ENCODE measurements at places on chromosomes 2 and 18. TPM values are rescaled to one million over a fixed set of nuclear protein-coding genes. Genes with fewer than 3 reads are reported as not detected.

- H3K27me3 ChIP-seq: no peaks in the 10 kb centered on the region
- no peak for DNase-seq
- no peak overlapping the region for H3K4me3 ChIP-seq
Observed at GRCh38 chr2:239824866-239825704, 200.1 kb downstream of the NDUFA10 start.

DNA sequence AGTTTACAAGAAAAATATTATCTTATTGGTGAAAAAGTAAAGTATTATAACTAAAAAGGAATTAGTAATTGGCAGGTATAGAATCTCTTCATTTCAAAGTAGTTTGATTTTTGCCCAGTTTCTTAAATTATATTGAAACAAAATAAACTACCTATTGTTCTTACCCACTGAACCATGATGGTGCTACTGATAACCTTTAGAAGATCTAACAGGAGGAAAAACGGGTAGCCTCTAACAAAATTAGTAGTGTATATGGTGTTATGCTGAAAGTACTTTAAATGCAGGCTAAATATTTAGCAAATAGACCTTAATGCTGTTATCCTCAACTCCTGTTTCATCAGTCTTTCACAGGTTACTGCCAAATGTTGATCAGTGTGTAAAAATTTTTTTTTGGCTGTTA is 19.1 kb downstream of the MRPS9 start:
- H3K4me1 ChIP-seq: no peaks in the 10 kb centered on the region
- no peak overlapping the region for H3K27ac ChIP-seq

DNA sequence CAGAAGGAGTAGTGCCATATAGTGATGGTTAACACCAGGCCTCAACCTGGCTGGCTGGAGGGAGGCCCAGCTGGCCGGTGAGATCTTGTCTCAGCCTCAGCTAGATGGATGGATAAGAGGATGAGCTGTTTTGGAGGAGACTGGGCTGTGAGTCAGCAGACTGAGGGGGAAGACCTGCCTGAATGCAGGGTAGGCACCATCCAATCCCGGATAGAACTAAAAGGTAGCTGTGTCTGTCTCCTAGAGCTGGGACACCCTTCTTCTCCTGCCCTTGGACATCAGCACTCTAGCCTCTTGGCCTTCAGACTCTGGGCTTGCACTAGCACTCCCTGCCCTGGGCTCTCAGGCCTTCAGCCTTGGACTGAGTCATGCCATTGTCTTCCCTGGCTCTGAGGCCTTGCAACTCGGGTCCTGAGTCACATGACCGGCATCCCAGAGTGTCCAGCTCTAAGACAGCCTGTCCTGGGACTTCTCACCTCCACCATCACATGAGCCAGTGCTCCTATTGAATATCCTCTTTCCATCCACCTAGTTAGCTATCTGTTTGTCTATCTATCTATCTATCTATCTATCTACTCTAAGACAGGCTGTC is 131.3 kb downstream of the TPO start:
- no peaks in the 10 kb centered on the region for H3K36me3 ChIP-seq
- no peak overlapping the region for H3K27ac ChIP-seq
- no peak for DNase-seq
- H3K27me3 ChIP-seq: no peaks in the 10 kb centered on the region
- H3K4me1 ChIP-seq: no peaks in the 10 kb centered on the region

- peaks cover 2% of the 10 kb centered on the region for H3K36me3 ChIP-seq
- DNase-seq: peak; percentile 46
- H3K27ac ChIP-seq: no peak overlapping the region
- peaks cover 2% of the 10 kb centered on the region for H3K4me1 ChIP-seq
Observed at GRCh38 chr18:25144820-25145219, 207.1 kb downstream of the ZNF521 start.

GRCh38 chr2:130873700-130874346 is 37.1 kb downstream of the ARHGEF4 start:
- H3K27me3 ChIP-seq: peaks cover 2% of the 10 kb centered on the region
- DNase-seq: peak; percentile 43
- no peak overlapping the region for H3K27ac ChIP-seq
- H3K36me3 ChIP-seq: no peaks in the 10 kb centered on the region
- H3K4me1 ChIP-seq: no peaks in the 10 kb centered on the region

DNA sequence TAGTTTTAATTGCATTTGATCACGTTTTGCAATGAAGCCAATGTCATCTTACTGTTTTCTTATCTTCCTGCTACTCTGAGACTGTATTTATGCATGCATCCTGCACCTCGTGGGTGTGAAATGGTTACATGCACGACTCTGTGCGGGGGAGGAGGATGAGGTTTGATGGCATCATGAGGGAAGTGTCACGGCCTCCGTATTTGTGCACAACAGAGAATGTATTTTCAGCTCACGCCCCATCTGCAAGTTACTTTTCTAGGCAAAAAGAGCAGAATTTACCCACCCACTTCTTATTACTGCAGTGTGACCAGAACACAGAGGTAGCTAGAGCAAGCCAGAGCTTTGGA is 145.1 kb downstream of the TDRD15 start:
- DNase-seq: no peak
- no peaks in the 10 kb centered on the region for H3K27me3 ChIP-seq
- H3K36me3 ChIP-seq: no peaks in the 10 kb centered on the region
- H3K4me1 ChIP-seq: no peaks in the 10 kb centered on the region
- no peak overlapping the region for H3K4me3 ChIP-seq

DNA sequence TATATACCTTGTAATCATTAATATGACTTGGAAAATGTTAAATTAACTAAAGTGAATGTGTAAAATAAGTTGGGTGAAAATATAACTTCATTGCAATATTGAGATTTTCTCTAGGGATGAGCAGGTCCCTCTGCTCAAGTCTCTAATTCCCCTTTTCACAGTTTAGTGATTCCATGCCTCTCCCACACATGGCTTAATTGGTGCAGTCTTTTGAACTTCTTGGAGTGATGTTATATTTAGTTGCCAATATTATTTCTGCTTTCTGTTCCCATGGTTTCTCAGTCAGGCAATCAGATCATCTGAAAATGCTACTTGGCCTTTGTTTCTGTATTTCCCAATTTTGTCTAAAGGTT is 233.7 kb upstream of the SPOPL start:
- H3K36me3 ChIP-seq: no peaks in the 10 kb centered on the region
- H3K27ac ChIP-seq: peak overlapping the region; percentile 97
- no peaks in the 10 kb centered on the region for H3K27me3 ChIP-seq
- H3K4me1 ChIP-seq: peaks cover 28% of the 10 kb centered on the region

DNA sequence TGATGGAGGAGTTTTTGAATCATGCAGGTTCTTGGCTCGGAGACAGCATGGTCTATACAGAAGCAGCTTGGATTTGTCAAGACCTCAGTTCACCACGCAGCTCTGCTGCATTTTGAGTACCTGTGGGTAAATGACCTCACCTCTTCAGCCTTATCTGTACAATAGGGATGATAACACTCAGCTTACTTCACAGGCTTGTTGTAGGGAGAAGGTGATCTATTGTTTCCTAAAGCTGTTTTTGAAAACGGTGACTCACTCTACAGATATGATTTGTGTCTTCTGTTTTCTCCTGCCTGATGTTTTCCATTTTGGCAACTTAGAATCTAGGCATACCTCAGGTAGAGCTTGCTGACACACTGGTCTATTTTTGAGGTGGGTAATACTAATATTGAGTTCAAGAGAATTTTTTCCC is 80.3 kb downstream of the FMNL2 start:
- no peak overlapping the region for H3K4me3 ChIP-seq
- no peak overlapping the region for H3K27ac ChIP-seq
- peaks cover 24% of the 10 kb centered on the region for H3K4me1 ChIP-seq
- peak; percentile 53 for DNase-seq
- no peaks in the 10 kb centered on the region for H3K27me3 ChIP-seq

- peak; percentile 89 for DNase-seq
- peak overlapping the region; percentile 76 for H3K27ac ChIP-seq
- H3K4me1 ChIP-seq: peaks cover 44% of the 10 kb centered on the region
- H3K36me3 ChIP-seq: no peaks in the 10 kb centered on the region
Observed at GRCh38 chr2:20584399-20585358, 66.2 kb downstream of the HS1BP3 start.

GRCh38 chr2:100893392-100894104 is 73.6 kb downstream of the NPAS2 start:
- no peaks in the 10 kb centered on the region for H3K27me3 ChIP-seq
- H3K27ac ChIP-seq: peak overlapping the region; percentile 75
- H3K4me1 ChIP-seq: peaks cover 40% of the 10 kb centered on the region
- no peak overlapping the region for H3K4me3 ChIP-seq

DNA sequence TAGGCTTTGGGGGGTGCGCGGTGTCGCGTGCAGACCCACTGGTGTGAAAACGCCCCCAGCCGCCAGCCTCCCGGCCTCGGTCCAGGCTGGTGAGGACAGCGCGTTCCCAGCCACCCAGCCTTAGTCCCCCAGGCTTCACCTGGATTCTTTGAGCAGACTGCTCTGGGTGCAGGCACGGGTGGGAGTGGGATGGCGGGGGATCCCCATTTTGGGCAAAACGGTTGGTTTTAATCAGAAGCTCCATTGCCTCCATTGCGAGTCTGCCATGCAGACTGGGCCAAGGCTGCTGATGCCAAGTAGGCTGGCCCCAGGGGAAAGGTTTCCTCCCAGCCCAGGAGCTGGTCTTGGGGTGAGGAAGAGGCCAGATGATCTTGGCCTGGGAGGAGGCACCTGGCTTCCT is 445 bp downstream of the MLPH start:
- no peak overlapping the region for H3K27ac ChIP-seq
- no peaks in the 10 kb centered on the region for H3K36me3 ChIP-seq
- DNase-seq: no peak
- no peaks in the 10 kb centered on the region for H3K4me1 ChIP-seq

- H3K4me1 ChIP-seq: no peaks in the 10 kb centered on the region
- H3K36me3 ChIP-seq: no peaks in the 10 kb centered on the region
- H3K27me3 ChIP-seq: no peaks in the 10 kb centered on the region
- no peak for DNase-seq
- H3K4me3 ChIP-seq: no peak overlapping the region
Observed at GRCh38 chr18:76484749-76485387, 10.2 kb downstream of the ZNF516 start.

- DNase-seq: no peak
Observed at GRCh38 chr2:100248044-100248330, 74.3 kb downstream of the LONRF2 start.

DNA sequence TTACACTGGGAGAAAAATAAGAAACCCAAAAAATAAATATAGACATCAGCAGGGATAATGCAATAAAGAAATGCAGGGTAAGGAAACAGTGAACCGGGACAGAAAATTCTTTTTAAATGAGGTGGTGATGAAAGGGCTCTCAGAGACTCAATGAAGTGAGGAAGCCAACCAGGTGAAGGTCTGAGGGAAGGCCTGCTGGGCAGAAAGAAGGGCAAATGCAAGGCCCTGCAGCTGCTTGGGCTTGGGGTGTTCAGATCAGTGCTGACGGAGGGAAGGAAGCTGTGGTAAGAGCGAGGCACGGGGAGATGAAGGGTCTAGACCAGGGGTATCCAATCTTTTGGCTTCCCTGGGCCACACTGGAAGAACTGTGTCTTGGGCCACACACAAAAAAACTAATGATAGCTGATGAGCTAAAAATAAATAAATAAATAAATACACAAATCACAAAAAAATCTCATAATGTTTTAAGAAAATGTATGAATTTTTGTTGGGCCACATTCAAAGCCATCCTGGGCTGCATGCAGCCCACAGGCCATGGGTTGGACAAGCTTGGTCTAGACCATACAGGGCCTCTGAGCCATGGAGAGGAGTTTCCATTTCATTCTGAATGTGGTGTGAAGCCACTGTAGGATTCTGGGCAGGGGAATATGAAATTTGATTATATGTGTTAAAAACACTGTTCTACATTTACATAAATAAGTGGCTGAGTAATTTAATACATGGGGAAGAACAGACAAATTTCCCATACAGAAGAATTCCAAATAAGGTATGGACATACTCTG is 96.3 kb upstream of the DNMT3A start:
- H3K4me3 ChIP-seq: no peak overlapping the region
- no peaks in the 10 kb centered on the region for H3K27me3 ChIP-seq
- no peaks in the 10 kb centered on the region for H3K4me1 ChIP-seq
- DNase-seq: no peak
- no peak overlapping the region for H3K27ac ChIP-seq
- H3K36me3 ChIP-seq: no peaks in the 10 kb centered on the region

DNA sequence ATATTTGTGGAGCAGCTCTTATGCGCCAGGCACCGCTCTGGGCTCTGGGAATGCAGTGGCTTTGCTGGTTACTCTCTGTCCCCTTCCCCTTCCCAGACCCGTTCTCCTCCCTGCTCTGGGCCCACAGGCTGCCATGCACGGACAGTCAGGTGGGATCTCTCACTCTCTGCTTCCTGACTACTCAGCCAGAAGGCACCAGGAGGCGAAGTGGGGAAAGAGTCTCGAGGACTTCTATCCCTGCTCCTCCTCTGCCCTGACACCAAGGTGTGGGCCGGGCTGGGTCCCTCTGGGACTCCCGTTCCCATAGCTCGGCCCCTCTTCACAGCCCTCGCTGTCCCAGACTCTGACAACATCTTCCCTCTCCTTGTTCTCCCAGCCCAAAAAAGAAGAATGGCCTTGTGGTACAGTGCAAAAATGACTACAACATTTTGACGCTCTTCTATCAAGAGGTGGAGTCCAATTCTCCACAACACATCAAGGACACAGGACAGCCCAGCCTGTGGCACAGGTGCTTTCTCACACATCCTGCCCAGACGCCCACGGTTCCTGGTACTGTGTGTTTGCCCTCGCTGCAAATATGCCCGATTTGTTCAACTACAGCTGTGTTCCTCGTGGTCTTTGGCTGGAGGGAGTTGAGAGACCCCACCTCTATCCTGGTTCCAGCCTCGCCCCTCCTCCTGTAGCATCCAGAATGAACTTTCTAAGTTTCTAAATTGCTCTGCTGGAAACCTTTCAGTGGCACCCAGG is 14.0 kb upstream of the DUSP2 start:
- no peaks in the 10 kb centered on the region for H3K36me3 ChIP-seq
- no peaks in the 10 kb centered on the region for H3K4me1 ChIP-seq
- H3K27ac ChIP-seq: no peak overlapping the region
- no peak overlapping the region for H3K4me3 ChIP-seq
- DNase-seq: no peak

DNA sequence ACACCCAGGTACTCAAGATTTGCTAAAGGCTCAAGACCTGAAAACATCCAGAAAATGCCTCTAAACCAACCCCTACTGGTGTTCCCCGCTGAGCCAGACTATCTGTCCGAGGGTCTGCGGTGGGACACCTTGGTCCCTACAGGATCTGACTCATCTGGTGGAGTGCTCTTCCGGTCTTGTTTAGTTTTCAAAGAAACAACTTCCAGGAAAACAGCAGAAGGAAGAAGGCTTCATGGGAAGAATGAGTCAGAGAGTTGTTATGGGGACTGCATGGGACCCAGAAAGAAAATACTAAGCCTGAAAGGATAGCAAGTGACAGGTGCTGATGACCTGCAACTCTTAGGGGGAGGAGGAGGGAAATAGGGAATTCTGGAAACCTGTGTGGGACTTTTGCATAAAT is 41.3 kb downstream of the ZFP36L2 start:
- H3K27me3 ChIP-seq: no peaks in the 10 kb centered on the region
- peak; percentile 68 for DNase-seq
- H3K36me3 ChIP-seq: no peaks in the 10 kb centered on the region
- peaks cover 11% of the 10 kb centered on the region for H3K4me1 ChIP-seq
- H3K4me3 ChIP-seq: no peak overlapping the region

- H3K4me3 ChIP-seq: no peak overlapping the region
- peaks cover 8% of the 10 kb centered on the region for H3K36me3 ChIP-seq
- no peaks in the 10 kb centered on the region for H3K27me3 ChIP-seq
- H3K27ac ChIP-seq: no peak overlapping the region
- H3K4me1 ChIP-seq: no peaks in the 10 kb centered on the region
Observed at GRCh38 chr2:172564376-172564775, 8.5 kb downstream of the PDK1 start.

GRCh38 chr18:49884959-49885358 is 71.6 kb upstream of the ACAA2 start:
- H3K36me3 ChIP-seq: no peaks in the 10 kb centered on the region
- no peaks in the 10 kb centered on the region for H3K4me1 ChIP-seq
- no peak for DNase-seq
- no peaks in the 10 kb centered on the region for H3K27me3 ChIP-seq
- H3K4me3 ChIP-seq: no peak overlapping the region

TEX261 gene
- polyA plus RNA-seq: 98.0 TPM

YES1 gene
- 12.6 TPM for polyA plus RNA-seq

ASPRV1 gene
- 0.22 TPM for polyA plus RNA-seq

TNFAIP6 gene
- polyA plus RNA-seq: not detected

PJVK gene
- 1.3 TPM for polyA plus RNA-seq
